Sciatic nerve (tissue), 2 donors: ENCODE measurements at places on chromosomes 6 and 20. TPM values are rescaled to one million over a fixed set of nuclear protein-coding genes. Genes with fewer than 3 reads are reported as not detected.

Gene GHRH
- not detected for total RNA-seq

Gene NKX2-4
- not detected for total RNA-seq

- no peak for DNase-seq
Observed at GRCh38 chr6:53059648-53060589, 5.3 kb upstream of the FBXO9 start.

GRCh38 chr20:11553603-11554002, 364.1 kb upstream of the BTBD3 start:
- no peak for DNase-seq

Gene FITM2
- 7.5 TPM for total RNA-seq

- no peak for DNase-seq
Observed at GRCh38 chr20:23397961-23398360, 23.3 kb downstream of the NAPB start.

Gene MCHR2
- not detected for total RNA-seq

DNA sequence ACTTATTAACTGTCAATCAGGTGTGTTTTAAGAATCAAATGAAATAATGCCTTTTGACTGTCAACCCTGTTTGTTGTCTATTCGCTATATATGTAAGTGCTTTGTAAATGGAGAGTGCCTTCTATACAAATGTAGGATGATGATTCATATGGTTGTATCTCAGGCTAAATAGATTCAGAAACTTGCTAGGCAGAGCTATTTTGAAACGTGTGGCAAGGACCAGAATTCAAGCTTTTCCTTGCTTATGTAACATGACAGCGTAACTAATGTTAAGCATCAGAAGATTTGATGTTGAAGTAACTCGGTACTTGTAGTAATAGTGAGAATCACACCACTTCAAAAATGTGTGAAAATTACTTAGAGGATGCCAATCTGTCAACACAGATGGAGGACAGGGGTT, 3.4 kb downstream of the OGFRL1 start:
- DNase-seq, result no peak

GRCh38 chr20:15923030-15923776, 650.0 kb downstream of the KIF16B start:
- no peak for DNase-seq

DNA sequence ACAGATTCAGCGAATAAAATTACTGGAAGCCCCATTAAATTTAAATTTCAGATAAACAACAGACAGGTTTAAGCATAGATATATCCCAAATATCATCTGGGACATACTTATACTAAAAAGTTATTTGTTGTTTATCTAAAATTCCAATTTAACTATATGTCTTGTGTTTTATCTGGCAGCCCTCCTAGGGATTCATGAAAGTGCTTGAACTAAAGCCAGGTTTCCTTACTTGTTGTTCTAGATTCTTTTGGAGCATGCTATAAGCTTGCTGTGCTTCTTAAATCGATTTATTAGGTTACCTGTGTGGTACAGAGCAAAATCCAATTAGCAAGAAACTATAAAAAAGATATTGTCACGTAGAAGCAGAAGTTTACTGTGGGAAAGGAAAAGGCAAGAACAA, 202.5 kb upstream of the GMDS start:
- no peak for DNase-seq
